ENCODE measurements at places on chromosomes 2 and 18. TPM values are rescaled to one million over a fixed set of nuclear protein-coding genes. Genes with fewer than 3 reads are reported as not detected.

Gene ACMSD
- not detected for total RNA-seq

Gene GNAL
- total RNA-seq, result not detected

Gene MAPK4
- not detected for total RNA-seq

Gene MEP1B
- total RNA-seq, result not detected

Gene TXNDC9
- total RNA-seq, result 34.7 TPM

Gene MBD5
- total RNA-seq, result 27.0 TPM

Gene TMEM198
- 0.60 TPM for total RNA-seq

Gene SGPP2
- total RNA-seq, result 0.08 TPM

Gene SLC5A7
- total RNA-seq, result not detected

Gene UGT1A8
- total RNA-seq, result not detected

Gene NHEJ1
- 19.1 TPM for total RNA-seq

Gene POTEI
- total RNA-seq, result not detected

Gene ATP8B1
- total RNA-seq, result 0.16 TPM

Gene EFR3B
- total RNA-seq, result 0.05 TPM

Gene COL5A2
- 2.7 TPM for total RNA-seq

Gene ORC4
- 25.2 TPM for total RNA-seq

Gene TYMS
- total RNA-seq, result 502 TPM

Gene TWIST2
- total RNA-seq, result not detected

Gene KLHL41
- total RNA-seq, result not detected

Gene ABCG5
- total RNA-seq, result not detected

Gene SLC20A1
- 120 TPM for total RNA-seq

Gene KATNAL2
- 0.76 TPM for total RNA-seq

Gene TNFRSF11A
- 4.3 TPM for total RNA-seq

Gene PJVK
- 0.50 TPM for total RNA-seq

Gene GAL3ST2
- total RNA-seq, result 0.34 TPM

Gene NAT8
- total RNA-seq, result not detected

Gene NT5C1B
- total RNA-seq, result not detected

Gene TANC1
- total RNA-seq, result 0.37 TPM

Gene DSEL
- total RNA-seq, result 0.05 TPM

Gene L3MBTL4
- total RNA-seq, result not detected

Gene RAD51AP2
- total RNA-seq, result not detected

Gene COBLL1
- not detected for total RNA-seq

Gene CLASP1
- total RNA-seq, result 62.3 TPM

Gene KCNS3
- total RNA-seq, result not detected

Gene CDH7
- not detected for total RNA-seq

Gene LYG2
- not detected for total RNA-seq

Gene ALK
- not detected for total RNA-seq

Gene BARD1
- 57.1 TPM for total RNA-seq

Gene ASB18
- not detected for total RNA-seq

Gene FOXD4L1
- total RNA-seq, result 0.29 TPM
